ENCODE measurements at places on chromosomes 5 and 9.

GRCh38 chr9:118162716-118163115 lies 458.5 kb downstream of the TLR4 start:
- DNase-seq: no peak

DNA sequence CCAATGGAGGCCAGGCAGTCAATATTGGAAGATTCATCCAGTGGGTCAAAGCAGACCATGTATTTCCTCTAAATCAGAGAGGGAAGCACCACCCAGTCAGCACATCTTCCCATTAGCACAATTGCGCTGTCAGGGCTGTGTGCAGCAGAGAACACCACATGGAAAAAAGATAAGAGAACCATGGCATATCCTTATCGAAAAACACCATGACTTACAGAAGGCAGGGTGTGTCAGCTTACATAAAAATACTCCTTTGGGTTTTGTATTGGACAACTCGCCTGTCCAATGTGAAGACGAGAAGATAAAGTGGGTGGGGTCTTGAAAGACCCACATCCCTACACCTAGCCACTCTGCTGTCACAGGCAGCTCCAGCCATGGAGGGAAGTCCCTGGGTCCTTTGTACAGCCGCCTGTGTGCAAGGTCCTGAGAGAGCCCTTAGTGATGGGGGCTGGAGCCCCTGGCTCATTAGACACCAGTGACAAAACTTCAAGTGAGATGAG lies 71.9 kb upstream of the SPATA31E1 start:
- no peak for DNase-seq

GRCh38 chr5:16456103-16456832 lies 9.3 kb downstream of the ZNF622 start:
- DNase-seq: peak; percentile 35

DNA sequence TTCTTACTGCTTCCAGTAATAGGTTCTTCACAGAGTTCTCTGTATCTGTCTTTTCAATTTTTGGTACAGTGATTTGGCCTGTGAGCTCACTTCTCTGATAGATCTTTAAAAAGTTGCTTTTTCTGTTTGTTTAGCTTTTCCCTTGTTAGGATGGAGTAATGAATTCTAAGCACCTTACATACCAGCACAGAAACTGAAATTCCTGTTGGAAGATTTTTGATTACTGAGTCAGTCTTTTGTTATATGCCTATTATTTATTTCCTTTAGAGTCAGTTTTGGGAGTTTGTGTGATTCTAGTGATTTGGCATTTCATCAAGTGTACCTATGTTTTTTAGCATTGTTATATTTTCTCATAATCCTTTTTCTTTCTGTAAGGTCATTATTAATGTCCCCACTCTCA lies 37.6 kb upstream of the IPPK start:
- no peak for DNase-seq

- DNase-seq: no peak
Measured at GRCh38 chr5:86152988-86153560, 464.7 kb upstream of the COX7C start.

GRCh38 chr9:8730618-8731017 lies 931.0 kb upstream of the DMAC1 start:
- DNase-seq: no peak

GRCh38 chr5:60700416-60700757 lies 421 bp upstream of the DEPDC1B start:
- DNase-seq: no peak

DNA sequence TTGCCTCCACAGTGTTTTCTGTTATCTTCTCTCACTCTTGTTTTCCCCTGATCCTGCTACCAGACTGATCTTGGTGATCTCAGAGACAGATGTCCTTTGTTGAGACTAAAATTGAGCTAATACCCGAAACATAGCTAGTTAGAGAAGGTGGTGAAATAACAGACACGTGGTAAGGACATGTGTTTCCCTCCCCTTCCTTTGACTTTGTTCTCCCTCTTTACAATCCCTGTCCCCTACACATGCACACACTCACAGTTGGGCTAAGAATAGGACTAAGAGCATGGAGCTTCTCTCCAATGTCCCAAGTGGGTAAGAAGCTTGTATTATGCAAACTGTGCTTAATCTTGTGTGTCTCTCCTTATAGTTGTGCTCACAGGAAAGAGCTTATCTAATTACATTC lies 1603.0 kb upstream of the C9orf72 start:
- DNase-seq: no peak

DNA sequence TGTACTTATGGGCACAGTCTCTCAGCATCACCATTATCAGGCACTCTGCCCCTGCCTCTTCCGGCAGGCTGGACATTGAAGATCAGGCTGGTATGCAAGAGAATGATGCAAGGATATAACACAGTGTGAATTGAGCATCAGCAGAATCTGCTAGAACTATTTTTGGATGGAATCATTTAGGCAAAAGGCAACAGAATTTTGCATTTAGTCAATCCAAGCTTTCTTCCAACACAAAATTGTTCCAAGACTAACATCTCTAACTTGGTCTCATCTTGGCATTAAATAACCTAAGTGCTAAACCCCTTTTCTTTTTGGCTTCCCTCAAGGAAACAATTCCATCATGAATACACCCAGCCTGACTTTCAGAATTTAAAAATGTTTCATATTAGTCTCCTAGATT lies 339.9 kb downstream of the PRELID2 start:
- DNase-seq: no peak

GRCh38 chr9:98172604-98173003 lies 19.8 kb downstream of the CORO2A start:
- DNase-seq: no peak

- DNase-seq: no peak
Measured at GRCh38 chr5:179357031-179357430, 11.8 kb upstream of the ADAMTS2 start.

DNA sequence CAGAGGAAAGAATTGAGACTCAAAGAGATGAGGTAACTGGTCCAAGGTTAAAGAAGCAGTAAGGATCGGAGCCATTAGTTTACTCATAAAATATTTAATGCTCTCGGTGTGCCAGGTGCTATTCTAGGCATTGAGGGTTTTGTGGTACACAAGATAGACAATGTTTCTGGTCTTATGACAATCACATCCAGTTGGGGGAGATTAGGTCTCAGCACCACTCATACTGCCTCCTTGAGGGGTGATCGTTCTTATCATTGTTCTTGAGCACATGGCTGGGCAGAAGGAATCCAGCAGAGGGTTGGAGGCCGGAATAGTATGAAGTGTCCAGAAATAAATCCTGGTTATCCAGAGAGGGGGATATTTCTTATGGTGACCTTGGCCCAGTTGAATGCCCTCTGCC lies 40.7 kb upstream of the LCP2 start:
- DNase-seq: no peak

GRCh38 chr5:43649256-43649655 lies 46.3 kb downstream of the NNT start:
- DNase-seq: no peak

- no peak for DNase-seq
Measured at GRCh38 chr5:62778316-62779009, 199.8 kb downstream of the LRRC70 start.

- no peak for DNase-seq
Measured at GRCh38 chr9:109086221-109086620, 33.5 kb downstream of the TMEM245 start.

DNA sequence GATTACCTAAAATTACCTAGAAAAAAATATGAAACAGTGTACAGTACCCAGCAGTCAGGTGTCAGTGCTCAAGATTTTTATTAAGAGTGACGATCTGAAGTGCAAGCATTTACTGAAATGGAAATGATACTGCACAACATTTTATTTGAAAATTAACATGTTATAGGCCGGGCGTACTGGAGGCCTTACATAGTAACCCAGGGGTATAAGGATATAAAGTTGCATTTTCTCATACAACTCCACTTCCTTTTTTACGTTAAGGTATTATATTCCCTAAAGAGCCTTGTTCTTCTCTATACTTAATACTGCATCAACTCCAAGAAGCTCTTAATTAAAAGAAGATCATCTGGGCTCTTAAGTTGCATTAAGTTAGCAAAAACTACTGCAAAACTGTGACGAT lies 3.3 kb downstream of the MAT2B start:
- no peak for DNase-seq

DNA sequence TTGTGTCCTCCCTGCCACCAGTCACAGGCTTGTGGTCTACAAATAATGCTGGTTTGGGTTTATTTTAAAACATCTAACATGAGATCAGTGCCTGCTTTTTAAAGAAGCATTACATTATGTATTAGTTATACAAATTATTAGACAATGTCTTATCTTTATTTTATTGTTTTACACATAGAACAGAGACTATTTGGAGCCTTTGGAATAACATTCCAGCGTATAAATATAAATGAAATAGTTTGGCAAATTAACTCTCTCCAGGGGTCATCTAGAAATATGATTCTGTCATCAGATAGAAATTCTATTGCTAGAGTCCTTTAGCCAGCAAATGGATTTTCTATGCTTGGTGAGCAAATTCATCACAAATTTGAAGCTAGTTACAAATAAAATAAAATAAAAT lies 22.4 kb downstream of the MAP1B start:
- DNase-seq: no peak

GRCh38 chr5:17151686-17152085 lies 65.7 kb upstream of the BASP1 start:
- DNase-seq: no peak

GRCh38 chr9:69919461-69920061 lies 98.9 kb downstream of the CFAP95 start:
- DNase-seq: no peak
